A673 (cell line): ENCODE measurements at places on chromosomes 13 and 19. TPM values are rescaled to one million over a fixed set of nuclear protein-coding genes. Genes with fewer than 3 reads are reported as not detected.
A peak's percentile ranks its signal among the peaks of the same experiment; 100 is the strongest.

DNA sequence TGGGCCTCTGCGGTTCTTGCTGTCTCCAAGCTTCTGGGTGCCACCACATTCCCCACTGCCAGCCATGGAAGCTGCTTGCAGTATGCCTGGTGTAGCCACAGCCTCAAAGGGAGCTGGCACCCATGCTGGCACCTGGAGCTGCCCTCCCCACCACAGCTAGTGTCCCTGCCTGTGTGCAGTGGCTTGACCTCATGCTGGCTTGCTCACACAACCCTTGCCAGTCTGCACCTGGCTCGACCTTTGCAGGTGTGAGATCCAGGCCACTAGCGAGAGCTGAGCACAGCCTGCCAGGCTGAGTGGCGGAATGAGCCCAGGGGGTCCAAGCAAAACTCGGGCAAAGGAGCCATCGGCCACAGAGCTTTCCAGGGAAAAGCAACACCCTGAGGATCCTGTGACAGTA, 236.7 kb upstream of the CSNK1A1L start:
- H3K4me3 ChIP-seq = no peak overlapping the region
- no peaks in the 10 kb centered on the region for H3K27me3 ChIP-seq
- no peak overlapping the region for H3K27ac ChIP-seq
- no peak for DNase-seq

- H3K4me1 ChIP-seq = no peaks in the 10 kb centered on the region
- H3K27me3 ChIP-seq = peaks cover 6% of the 10 kb centered on the region
- DNase-seq = no peak
- H3K36me3 ChIP-seq = no peaks in the 10 kb centered on the region
Measured at GRCh38 chr13:37360556-37360955, 238.0 kb downstream of the POSTN start.

- no peaks in the 10 kb centered on the region for H3K4me1 ChIP-seq
- no peak for DNase-seq
- no peak overlapping the region for H3K27ac ChIP-seq
- H3K36me3 ChIP-seq = no peaks in the 10 kb centered on the region
- no peak overlapping the region for H3K4me3 ChIP-seq
Measured at GRCh38 chr13:43036351-43037250, 13.2 kb downstream of the DNAJC15 start.

DNA sequence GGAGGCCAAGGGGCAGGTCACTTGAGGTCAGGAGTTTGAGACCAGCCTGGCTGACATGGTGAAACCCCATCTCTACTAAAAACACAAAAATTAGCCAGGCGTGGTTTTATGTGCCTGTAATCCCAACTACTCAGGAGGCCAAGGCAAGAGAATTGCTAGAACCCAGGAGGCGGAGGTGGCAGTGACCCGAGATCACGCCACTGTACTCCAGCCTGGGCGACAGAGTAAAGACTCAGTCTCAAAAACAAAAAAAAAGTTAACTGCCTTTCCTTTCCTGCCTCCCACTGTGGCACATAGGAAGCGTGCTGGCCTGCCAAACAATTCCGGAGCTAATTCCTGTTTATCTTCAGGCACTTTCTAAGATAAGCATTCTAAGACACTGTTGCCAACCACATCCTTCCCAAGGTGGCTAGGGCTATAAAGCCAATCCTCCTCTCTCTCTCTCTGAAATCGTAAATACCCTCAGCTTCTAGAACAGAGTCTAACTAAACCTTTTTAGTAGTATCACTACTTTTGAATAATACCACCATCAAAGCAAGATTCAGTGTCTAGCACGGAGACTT, 21.6 kb downstream of the SLC25A30 start:
- peaks cover 54% of the 10 kb centered on the region for H3K36me3 ChIP-seq
- DNase-seq = no peak
- no peak overlapping the region for H3K4me3 ChIP-seq
- no peaks in the 10 kb centered on the region for H3K4me1 ChIP-seq
- H3K27ac ChIP-seq = no peak overlapping the region

DNA sequence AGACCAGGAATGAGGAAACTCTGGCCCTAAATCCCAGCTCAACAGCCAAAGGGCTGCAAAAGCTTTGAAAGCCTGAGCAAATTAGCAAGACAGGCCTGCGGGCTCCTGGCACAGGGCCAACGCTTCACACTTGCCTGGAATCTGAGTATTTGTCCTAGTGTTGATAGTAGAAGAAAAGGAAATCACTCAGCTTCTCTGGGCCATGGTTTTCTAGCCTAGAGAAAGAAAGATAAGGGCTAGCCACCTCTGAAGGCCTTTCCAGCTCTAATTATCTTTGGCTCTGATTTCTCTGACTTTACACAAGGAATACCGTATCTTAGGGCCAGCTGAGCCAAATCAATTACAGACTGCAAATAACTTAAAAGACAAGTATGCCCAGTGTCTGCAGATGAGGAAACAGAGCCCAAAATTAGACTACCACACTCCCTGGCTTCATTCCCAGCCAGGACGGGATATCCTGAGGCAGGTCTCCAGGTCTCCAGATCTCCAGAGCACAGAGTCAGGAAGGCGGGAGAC, 69.6 kb downstream of the STK24 start:
- no peaks in the 10 kb centered on the region for H3K36me3 ChIP-seq
- DNase-seq = peak; percentile 86
- H3K27me3 ChIP-seq = no peaks in the 10 kb centered on the region
- no peak overlapping the region for H3K4me3 ChIP-seq

- H3K27ac ChIP-seq = no peak overlapping the region
- DNase-seq = no peak
- H3K27me3 ChIP-seq = no peaks in the 10 kb centered on the region
- H3K4me1 ChIP-seq = no peaks in the 10 kb centered on the region
- H3K4me3 ChIP-seq = no peak overlapping the region
Measured at GRCh38 chr13:79011179-79011578, 352.2 kb upstream of the OBI1 start.

DNA sequence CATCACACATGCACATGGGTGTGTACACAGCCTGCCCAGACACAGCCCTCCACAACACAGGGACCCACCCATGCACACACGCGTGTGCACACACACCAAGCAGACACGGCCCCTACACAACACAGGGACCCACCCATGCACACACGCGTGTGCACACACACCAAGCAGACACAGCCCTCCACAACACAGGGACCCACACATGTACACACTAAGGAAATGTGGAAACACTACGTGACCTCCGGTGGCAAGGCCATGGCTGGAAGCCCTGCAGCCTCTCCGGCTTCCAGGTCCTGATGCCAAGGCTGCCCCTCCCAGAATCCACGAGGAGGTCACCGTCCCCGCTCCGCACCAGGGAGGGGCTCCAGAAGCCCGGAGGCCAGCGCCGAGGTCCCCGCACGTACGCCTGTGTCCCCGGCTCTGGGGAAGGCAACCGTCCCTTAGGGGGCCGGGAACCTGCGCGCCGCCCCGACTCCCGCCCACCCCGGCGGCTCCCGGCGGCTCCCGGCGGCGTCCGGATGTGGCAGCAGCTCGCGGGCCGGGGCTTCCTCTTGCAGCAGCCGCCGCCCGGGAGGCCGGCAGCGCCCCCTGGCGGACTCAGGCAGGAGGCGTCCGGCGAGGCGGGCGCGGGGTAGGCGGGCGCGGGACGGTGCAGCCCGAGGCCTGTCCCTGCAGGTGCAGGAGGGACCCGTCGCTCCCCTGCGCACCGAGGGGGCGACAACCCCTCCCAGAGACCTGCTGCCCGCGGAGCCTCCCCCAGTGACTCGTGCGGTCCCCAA, 29.8 kb upstream of the GRTP1 start:
- peak overlapping the region; percentile 57 for H3K4me3 ChIP-seq
- H3K36me3 ChIP-seq = no peaks in the 10 kb centered on the region
- no peaks in the 10 kb centered on the region for H3K4me1 ChIP-seq
- DNase-seq = peak; percentile 88
- peak overlapping the region; percentile 60 for H3K27ac ChIP-seq

- H3K4me1 ChIP-seq = peaks cover 6% of the 10 kb centered on the region
- no peak overlapping the region for H3K27ac ChIP-seq
- DNase-seq = peak; percentile 44
- H3K4me3 ChIP-seq = no peak overlapping the region
- no peaks in the 10 kb centered on the region for H3K27me3 ChIP-seq
- no peaks in the 10 kb centered on the region for H3K36me3 ChIP-seq
Measured at GRCh38 chr19:16319481-16319880, 5.1 kb upstream of the KLF2 start.

- no peaks in the 10 kb centered on the region for H3K27me3 ChIP-seq
- H3K36me3 ChIP-seq = no peaks in the 10 kb centered on the region
- no peaks in the 10 kb centered on the region for H3K4me1 ChIP-seq
- no peak overlapping the region for H3K27ac ChIP-seq
Measured at GRCh38 chr19:30305346-30306060, 66.7 kb upstream of the ZNF536 start.

DNA sequence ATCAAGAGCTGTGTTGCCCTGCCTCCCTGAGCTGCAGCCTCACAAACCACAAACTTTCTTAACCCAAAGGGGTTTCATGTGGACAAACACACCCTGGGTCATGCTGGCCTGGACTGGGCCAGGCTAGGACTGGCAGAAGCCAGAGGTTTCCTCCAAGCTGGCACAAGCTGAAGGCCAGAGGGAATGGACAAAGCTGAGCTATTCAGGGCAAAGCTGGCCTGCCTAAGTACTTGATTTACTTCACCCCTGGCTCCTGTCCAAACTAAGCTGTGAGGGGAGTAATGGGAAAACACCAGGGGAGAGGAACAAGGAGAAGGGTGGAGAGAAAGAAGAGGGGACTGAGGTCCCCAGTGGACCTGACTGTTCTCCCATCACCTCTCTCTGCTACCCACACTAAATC, 6.2 kb downstream of the CPAMD8 start:
- H3K4me1 ChIP-seq = no peaks in the 10 kb centered on the region
- no peaks in the 10 kb centered on the region for H3K36me3 ChIP-seq
- DNase-seq = no peak
- peaks cover 8% of the 10 kb centered on the region for H3K27me3 ChIP-seq
- H3K27ac ChIP-seq = no peak overlapping the region

- no peaks in the 10 kb centered on the region for H3K36me3 ChIP-seq
- H3K27me3 ChIP-seq = no peaks in the 10 kb centered on the region
- H3K27ac ChIP-seq = no peak within 1 kb of the TSS
- H3K4me3 ChIP-seq = no peak within 1 kb of the TSS
- peak; percentile 64 for DNase-seq
Measured at GRCh38 chr19:15640294-15640903, at the start of gene CYP4F3. TSS of gene CYP4F3 (plus strand) at chr19:15640897. CDS start at chr19:15641416, 519 bp downstream.

DNA sequence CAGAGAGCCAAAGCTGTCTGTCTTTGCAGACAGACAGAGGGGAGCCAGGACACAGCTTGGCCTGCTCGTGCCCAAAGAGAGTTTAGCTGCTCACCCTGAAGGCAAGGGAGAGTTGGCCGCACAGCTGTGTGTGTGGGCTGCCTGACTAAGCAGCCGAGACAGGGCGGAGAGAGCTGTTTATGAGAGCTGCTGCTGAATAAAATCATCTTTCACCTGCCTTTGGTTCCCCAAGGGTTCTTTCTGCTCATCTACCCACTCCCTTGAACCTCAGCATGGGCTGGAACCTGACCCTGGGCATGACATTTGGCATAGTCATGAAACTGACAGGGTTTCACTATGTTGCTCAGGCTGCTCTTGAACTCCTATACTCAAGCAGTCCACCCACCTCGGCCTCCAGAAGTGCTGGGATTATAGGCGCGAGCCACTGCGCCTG, 98.2 kb downstream of the RBM26 start:
- no peaks in the 10 kb centered on the region for H3K36me3 ChIP-seq
- H3K4me3 ChIP-seq = no peak overlapping the region
- H3K27me3 ChIP-seq = no peaks in the 10 kb centered on the region
- no peak for DNase-seq

- DNase-seq = peak; percentile 66
- H3K4me1 ChIP-seq = peaks cover 65% of the 10 kb centered on the region
- H3K27ac ChIP-seq = peak overlapping the region; percentile 70
- no peaks in the 10 kb centered on the region for H3K36me3 ChIP-seq
- no peak overlapping the region for H3K4me3 ChIP-seq
Measured at GRCh38 chr19:40281381-40282208, 3.5 kb downstream of the AKT2 start.

DNA sequence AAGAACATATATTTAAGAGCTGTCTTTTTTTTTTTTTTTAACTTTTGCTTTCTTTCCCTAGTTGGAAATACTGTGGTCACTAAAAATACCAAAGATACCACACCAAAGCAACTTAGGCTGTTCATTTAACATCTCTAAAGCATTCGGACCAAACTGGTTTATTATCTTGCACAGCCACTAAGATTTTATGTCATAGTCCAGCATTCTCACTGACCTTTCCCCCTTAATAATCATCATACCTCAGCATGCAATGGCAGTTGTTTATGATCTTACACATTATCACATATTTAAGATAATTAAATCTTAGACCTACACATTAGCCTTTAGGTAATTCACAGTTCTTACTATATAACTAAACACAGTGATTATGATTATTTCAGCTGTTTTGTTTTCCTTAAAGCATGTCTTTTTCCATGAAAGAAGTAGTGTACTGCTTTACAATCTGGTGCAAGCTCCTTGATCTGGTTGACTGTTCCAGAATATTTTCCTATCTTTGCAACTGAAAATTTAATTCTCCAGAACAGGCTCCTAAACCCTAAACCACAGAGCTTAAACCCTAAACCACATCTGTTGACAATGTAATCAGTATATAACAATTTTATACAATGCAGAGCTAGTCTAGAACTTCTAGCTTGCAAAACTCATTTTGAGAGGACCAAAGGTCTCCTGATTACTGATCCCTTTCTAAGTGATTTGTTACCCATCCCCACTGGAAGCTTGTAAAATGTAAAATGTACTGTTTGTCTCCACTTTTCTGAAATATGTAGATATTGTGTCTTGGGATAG, 74.2 kb downstream of the CDK8 start:
- H3K36me3 ChIP-seq = no peaks in the 10 kb centered on the region
- H3K4me1 ChIP-seq = no peaks in the 10 kb centered on the region
- H3K4me3 ChIP-seq = no peak overlapping the region
- H3K27ac ChIP-seq = no peak overlapping the region

GRCh38 chr19:50461066-50461875, 15.0 kb upstream of the EMC10 start:
- peaks cover 5% of the 10 kb centered on the region for H3K4me1 ChIP-seq
- peak; percentile 75 for DNase-seq
- H3K4me3 ChIP-seq = no peak overlapping the region
- peaks cover 4% of the 10 kb centered on the region for H3K27me3 ChIP-seq

DNA sequence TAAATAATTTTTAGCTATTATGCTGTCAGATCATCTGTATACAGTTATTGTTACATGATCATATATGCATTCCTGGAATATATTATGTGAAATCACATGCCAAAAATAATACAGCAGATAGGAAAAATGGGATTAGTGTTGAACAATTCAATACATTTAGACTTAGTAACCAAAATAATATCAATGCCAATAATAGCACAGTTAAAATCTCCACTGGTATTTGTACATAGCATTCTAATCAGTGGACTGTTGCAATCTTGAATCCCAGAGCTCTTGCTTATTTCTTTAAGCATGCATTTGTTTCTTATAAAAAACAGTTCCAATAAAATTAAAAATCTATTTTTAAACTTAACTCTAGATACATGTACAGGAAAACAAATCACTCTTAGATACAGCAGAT, 2772.2 kb downstream of the PCDH9 start:
- DNase-seq = no peak
- no peaks in the 10 kb centered on the region for H3K27me3 ChIP-seq
- no peaks in the 10 kb centered on the region for H3K36me3 ChIP-seq
- H3K4me1 ChIP-seq = peaks cover 7% of the 10 kb centered on the region
- no peak overlapping the region for H3K4me3 ChIP-seq

GRCh38 chr19:21569494-21569865, 64.1 kb downstream of the ZNF429 start:
- DNase-seq = no peak
- no peaks in the 10 kb centered on the region for H3K27me3 ChIP-seq
- no peak overlapping the region for H3K27ac ChIP-seq
- H3K36me3 ChIP-seq = no peaks in the 10 kb centered on the region

KLK7 gene
- not detected in 2 replicates for total RNA-seq

THSD1 gene
- total RNA-seq = 0.13 and 0.39 TPM in 2 replicates

XAB2 gene
- 46.8 and 50.4 TPM in 2 replicates for total RNA-seq

MTUS2 gene
- 0.11 and 0.44 TPM in 2 replicates for total RNA-seq

CYSLTR2 gene
- total RNA-seq = not detected in 2 replicates

MAP4K1 gene
- total RNA-seq = 1.5 and 3.5 TPM in 2 replicates

RASA3 gene
- 22.1 and 24.1 TPM in 2 replicates for total RNA-seq

ZNF575 gene
- total RNA-seq = 2.8 and 3.1 TPM in 2 replicates

MYO16 gene
- total RNA-seq = 0.49 and 0.50 TPM in 2 replicates

TMPRSS9 gene
- total RNA-seq = not detected in 2 replicates

PGPEP1 gene
- total RNA-seq = 15.8 and 23.0 TPM in 2 replicates
